ENCODE measurements at places on chromosomes 12 and 14.
A peak's percentile ranks its signal among the peaks of the same experiment; 100 is the strongest.

DNA sequence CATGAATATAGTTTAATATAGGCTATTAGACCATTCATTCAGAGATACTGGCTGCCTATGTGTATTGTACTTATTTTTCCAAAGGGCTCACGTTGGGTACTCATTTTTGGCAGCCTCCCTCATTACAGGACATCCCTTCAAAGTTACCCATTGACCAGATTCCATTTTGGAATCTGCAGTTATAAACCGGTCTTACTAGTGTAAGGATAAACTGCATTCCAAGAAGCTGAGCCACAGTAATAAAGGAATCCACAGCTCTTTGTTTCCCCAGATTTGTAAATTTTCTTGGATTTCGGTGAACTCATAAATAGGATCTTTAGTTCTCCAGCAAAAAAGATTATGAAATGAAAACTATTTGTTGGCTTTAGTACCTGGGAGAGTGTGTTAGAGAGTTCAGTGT lies 18.9 kb upstream of the CFL2 start:
- DNase-seq, result peak; percentile 71

DNA sequence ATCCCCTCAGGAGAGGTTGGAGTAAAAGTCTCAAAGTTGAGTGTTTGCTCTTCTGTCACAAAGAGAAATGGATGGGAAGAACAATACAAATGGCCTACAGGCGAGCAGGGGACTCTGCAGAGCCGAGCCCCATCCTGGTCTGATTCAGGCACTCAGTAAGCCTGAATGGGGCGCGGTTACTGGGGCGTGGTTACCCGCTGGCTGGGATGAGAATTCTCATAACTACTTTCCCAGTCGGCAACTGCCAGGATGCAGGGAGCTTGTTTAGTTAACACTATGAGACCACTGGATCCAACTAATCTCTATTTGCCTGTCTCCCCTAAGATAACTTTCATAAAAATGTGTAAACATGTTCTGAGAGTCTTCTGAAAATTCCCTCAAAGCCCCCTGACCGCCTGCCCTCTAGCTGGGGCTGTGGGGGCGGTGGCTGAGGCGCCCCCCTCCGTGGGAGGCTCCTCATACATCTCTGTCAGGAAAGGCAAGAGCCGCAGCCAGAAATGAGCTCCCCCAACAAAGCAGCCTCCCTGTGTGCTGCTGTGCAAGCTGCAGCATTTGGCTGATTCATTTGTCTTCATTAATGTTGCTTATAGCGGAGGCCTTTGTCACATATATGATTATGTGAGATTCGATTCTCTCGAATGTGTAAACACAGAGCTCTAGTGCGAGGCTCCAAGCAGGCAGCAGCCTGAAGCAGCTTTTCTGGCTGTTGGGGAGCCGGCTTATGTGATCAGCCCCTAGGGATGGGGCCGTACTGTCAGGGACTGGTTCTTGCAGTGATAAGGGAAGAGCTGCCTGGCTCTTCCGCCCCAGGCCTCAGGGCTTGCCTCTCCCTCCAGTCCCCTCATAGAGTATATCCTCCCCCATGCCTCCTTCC lies 126.1 kb upstream of the ARHGAP5 start:
- DNase-seq, result peak; percentile 73

- peak; percentile 58 for DNase-seq
These were observed 11.3 kb upstream of the DACT1 start for GRCh38 chr14:58626431-58626831.

DNA sequence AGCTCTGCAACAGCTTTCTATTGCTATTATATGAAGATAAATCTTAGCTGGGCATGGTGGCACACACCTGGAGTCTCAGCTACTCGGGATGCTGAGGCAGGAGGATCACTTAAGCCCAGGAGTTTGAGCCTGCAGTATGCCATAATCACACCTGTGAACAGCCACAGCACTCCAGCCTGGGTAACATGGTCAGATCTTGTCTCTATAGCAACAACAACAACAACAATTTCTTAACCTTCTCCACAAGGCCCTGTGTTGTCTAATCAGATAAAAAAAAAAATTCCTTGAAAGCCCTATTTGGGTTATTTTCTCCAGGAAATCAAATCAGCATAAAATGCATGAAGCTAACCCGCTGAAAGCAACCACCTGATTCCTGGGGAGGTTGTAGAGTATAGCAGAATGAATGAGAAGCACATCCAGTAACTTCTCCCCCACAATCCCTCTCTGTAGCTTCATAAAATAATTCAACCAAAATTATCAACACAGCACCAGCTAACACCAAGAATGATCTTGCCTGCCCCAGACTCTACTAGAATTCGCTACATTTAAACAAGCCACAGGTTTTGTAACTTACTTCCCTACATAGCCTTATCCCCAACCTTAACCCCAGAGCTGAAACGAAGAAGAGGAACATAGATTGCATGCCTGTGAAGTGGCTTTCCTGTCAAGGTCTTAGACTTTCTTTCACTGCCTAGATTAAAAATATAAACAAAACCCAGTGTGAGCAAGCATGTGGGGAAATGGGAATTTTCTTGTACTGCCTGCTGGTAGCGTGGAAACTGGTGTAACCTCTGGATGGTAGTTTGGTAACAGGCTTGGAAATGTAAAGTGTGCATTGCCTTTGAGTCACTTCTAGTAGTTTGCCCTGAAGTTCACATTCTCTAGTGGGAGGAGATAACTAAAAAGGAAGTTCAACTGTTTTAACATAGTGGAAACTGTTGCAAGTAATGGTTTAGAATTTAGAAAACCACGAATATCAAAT lies 6.0 kb upstream of the STK38L start:
- DNase-seq, result no peak

DNA sequence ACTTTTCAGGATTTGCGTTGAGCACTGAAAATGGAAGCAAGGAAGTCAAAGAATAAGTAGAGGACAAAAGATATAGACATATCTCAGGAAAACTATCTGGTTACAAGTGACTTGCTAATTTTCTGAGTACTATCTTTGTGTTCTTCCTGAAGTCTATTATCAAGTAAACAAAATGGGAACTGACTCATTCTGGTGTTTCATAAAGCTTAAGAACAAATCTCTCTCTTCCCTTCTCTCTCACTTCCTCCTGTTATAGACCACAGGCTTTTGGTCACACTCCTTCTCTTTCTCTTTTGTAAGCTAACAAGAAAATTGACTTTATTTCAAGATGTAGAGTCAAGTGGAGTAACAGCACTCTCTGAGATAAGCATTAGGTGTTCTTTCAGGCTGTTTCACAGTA lies 406.6 kb upstream of the SYT1 start:
- DNase-seq, result peak; percentile 35

DNA sequence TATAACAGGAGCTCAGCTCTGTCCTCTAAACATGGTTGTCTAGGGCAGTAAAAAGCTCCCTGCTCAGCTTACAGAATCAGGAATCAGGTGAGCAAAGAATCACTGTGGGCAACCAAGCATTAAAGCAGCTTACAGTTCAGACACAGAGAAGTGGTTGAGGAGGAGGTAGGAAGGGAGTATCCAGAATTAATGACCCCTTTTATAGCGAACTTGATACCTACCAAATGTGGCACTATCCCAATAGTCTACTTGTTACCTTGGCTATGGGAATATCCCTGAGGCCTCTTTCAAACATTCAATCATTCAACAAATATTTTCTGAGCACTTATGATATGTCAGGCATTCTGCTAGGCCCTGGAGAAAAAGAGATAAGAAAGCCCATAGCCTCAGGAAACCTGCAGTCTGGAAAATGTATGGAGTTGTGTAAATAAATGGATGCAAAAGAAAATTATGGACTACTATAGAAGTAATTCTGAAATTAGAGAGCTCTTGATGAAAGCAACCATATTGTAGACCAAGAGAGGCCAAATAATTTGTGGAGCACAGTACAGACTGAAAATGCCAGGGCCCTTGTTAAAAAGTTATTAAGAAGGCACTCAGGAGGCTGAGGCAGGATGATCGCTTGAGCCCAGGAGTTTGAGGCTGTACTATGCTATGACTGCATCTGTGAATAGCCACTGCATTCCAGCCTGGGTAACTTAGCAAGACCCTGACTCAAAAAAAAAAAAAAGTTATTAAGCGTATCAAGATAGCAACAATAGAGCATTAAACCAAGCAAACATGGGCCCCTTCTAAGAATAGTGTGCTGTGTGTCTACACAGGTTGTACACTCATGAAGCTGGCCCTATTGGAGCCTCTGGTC lies 134.0 kb upstream of the CPSF6 start:
- no peak for DNase-seq

DNA sequence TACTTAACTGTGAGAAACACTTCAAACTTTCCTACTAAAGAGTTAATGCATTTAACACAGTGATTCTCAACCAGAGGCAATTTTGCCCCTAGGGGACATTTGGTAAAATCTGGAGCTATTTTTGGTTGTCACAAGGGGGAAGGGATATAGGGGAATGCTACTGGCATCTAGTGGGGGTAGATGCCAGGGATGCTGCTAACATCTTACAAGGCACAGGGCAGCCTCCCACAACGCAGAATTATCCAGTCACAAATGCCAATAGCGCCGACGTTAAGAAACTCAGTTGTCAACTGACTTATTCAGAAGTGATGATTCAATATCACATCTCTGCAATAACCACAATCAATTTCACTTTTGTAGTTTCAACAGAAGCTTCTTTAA lies 2.0 kb downstream of the EEA1 start:
- no peak for DNase-seq

DNA sequence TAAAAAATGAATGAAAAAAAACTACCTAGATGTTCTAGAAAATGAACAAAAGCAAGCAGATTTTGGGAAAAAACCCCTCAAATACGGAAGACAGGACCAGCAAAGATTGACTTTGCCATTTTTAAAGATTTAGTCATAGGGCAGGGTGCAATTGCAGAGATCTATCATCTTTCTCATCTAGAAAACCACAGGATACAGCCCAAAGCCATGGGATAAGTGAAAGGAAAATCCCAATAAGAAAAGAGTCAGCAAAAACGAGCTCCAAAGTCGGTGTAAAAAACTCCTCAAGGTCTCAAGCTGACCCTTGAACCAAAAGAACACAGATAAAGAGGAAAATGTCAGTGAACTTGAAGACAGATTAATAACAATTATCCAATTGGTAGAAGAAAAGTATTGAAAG lies 28.0 kb downstream of the CEP290 start:
- DNase-seq, result peak; percentile 48

- peak; percentile 2 for DNase-seq
These were observed 513.0 kb downstream of the NRXN3 start for GRCh38 chr14:78683206-78683605.

- DNase-seq, result peak; percentile 40
These were observed 16.7 kb downstream of the TMEM132D start for GRCh38 chr12:129887101-129887500.

GRCh38 chr14:95585953-95586620 lies 51.2 kb downstream of the GLRX5 start:
- no peak for DNase-seq

DNA sequence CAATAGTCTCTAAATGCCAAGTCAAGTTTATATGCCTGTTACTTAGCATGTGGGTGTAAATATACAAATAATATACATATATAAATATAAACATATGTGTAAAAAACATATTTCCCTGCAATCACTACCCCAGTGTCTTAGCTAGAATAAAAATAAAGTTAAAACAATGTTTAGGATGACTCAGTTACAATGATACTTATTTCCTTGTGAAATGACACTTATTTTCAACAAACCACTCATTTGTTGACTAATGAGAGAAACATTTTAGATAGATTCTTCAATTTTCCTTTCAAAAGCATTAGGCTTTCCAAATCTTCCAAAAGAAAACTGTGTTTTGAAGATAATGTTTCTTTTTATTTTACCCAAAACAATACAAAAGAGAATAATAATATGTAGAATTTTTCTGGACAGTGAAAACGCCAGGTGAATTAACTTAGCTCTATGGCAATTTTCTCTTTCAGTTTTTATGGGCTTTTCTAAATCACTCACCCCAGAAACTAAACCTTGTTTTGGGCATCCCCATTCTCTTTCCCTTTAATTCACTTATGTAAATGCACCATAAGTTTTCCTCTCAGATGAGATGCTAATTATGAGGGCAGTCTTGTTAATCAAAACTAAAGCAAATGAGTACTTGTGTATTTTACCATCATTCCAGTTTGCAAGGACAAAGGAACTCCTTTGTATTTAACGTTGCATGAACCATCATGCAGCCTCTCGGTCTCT lies 465.9 kb downstream of the BCAT1 start:
- no peak for DNase-seq

- no peak for DNase-seq
These were observed 115.2 kb downstream of the KSR2 start for GRCh38 chr12:117853600-117853999.

DNA sequence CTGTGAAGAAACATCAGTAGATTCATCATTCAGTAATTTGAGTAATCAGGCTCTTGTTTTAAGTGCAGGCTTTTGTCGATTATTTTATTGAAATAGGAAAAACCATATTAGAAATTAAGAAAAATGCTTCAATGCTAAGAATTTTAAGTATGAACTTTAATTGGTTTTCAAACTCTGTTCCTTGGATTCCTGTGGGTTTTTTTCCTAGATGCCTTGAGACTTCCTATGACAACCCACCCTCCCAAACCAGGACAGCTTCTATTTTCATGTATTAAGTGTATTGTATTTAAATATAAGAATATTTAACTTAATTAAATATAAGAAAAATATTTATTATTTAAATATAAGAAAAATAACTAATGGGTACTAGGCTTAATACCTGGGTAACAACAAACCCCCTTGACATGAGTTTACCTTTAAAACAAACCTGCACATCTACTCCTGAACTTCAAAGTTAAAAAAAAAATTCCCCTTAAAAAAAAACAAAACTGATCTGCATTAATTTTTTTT lies 3.0 kb downstream of the ARHGAP5 start:
- peak; percentile 22 for DNase-seq

DNA sequence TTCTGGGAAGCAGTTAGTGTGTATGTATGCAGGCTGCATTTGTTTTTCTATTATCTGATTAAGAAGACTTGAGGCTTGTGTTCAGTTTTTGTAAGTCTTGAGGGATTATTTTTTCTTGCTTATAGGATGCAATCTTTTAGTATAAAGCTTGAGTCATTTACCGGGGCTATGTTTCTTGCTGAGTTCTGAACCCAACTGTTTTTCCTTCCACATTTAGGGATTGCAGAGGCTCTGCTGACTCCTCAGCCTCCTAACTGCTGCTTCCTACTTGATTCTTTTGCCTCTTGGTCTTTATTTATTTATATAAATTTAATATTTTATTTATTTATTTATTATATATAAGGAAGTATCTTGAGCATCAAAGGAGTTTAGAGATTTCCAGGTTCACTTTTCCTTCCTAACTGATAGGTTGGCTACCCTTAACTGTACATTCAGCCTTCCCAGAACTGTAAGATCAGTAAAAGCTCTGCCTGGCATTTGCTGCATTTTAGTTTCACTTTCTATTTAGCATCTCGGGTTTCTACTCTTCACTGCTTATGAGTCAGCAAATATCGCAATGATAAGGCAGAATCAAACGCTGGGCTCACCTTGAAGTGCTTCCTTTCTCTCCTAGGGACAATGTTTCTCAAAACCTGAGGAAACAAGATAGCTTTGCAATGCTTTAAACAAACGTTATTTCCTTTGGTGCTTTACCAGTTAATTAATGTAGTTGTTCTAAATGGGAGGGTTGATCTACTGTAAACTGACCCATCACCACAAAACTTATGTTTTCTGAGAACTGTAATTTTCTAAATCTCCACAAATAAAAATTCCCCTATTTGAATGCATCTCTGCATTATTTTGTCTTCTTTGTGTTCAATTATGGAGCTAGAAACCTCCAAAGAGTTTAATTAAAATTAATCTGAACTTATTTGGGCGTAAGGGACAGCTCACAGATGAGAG lies 1183.7 kb upstream of the TMEM132C start:
- peak; percentile 79 for DNase-seq

- no peak for DNase-seq
These were observed 1.7 kb downstream of the OTX2 start for GRCh38 chr14:56808383-56809269.

- no peak for DNase-seq
These were observed 807.7 kb upstream of the SEL1L start for GRCh38 chr14:82341261-82341810.

All from astrocyte (in vitro differentiated cells and primary cell).